ENCODE measurements at places on chromosomes 6 and 20. TPM values are rescaled to one million over a fixed set of nuclear protein-coding genes. Genes with fewer than 3 reads are reported as not detected.

Gene ALDH5A1
- total RNA-seq: 33.9 TPM

GRCh38 chr20:63023936-63024571 is 17.3 kb upstream of the BHLHE23 start:
- H3K4me1 ChIP-seq: peaks cover 21% of the 10 kb centered on the region
- H3K27me3 ChIP-seq: no peaks in the 10 kb centered on the region
- H3K4me3 ChIP-seq: no peak overlapping the region
- H3K27ac ChIP-seq: no peak overlapping the region
- no peak for DNase-seq
- no peaks in the 10 kb centered on the region for H3K36me3 ChIP-seq

DNA sequence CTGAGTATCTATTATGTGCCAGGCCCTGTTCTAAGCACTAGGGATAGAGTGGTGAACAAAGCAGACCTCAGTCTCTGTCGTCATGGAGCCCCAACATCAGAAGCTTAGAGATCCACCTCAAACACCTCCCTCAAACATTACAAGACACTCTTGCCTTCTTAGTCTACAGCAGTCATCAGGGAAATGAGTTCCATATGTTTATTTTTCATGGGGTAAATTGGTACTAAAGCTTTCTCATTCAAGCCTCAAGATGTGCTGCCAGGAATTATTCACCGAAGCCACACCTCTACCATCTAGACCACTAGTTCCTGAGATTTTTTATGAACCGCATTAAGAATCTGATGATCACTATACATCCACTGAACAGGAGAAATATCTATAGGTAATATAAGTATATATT is 59.0 kb upstream of the TFB1M start:
- no peaks in the 10 kb centered on the region for H3K27me3 ChIP-seq
- no peaks in the 10 kb centered on the region for H3K36me3 ChIP-seq
- no peak overlapping the region for H3K4me3 ChIP-seq
- no peak overlapping the region for H3K27ac ChIP-seq
- no peaks in the 10 kb centered on the region for H3K4me1 ChIP-seq

DNA sequence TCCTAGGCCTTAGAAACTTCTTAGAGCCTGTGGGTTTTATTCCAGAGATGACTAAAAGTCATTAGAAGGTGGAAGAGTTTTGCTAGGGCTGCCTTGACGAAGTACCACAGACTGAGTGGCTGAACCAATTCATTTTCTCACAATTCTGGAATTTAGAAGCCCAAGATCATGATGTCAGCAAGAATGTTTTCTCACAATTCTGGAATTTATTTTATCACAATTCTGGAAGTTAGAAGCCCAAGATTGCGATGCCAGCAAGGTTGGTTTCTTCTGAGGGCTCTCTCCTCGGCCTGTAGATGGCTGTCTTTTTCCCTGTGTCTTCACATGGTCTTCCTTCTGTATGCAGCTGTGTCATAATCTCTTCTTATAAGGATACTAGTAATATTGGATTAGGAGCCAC is 672.9 kb upstream of the MARCKS start:
- no peak overlapping the region for H3K4me3 ChIP-seq
- no peak for DNase-seq

GRCh38 chr6:39566456-39566855 is 158.8 kb downstream of the KIF6 start:
- no peaks in the 10 kb centered on the region for H3K27me3 ChIP-seq
- no peaks in the 10 kb centered on the region for H3K36me3 ChIP-seq
- no peaks in the 10 kb centered on the region for H3K4me1 ChIP-seq
- no peak for DNase-seq
- no peak overlapping the region for H3K4me3 ChIP-seq
